Activated CD4-positive, alpha-beta T cell treated with anti-CD3 and anti-CD28 coated beads, Interleukin-2, Interleukin-6, amounts not matched to agents 100 ng/mL and 50 ng/mL, durations not matched to agents 16 hours and 8 hours (primary cell): ENCODE measurements at places on chromosomes 5 and 9.

DNA sequence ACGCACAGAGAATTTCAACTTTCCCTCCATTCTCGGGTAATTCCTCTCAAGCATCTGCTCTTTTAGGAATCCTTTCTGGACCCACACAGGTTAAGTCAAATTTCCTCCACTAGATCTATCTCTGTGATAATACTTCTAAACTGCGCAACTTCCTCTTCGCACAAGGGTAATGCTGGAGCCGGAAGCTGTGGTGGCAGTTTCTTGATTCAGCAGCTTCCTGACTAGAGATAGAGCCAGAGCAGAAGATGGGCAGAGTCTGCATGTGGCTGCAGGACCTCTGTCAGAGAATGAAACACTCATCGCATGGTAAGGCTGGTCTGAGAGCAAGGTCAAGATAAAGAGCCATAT is 11.1 kb upstream of the CDC42SE2 start:
- DNase-seq = peak; percentile 92

- no peak for DNase-seq
Observed at GRCh38 chr9:73719660-73720059, 568.0 kb downstream of the ANXA1 start.

DNA sequence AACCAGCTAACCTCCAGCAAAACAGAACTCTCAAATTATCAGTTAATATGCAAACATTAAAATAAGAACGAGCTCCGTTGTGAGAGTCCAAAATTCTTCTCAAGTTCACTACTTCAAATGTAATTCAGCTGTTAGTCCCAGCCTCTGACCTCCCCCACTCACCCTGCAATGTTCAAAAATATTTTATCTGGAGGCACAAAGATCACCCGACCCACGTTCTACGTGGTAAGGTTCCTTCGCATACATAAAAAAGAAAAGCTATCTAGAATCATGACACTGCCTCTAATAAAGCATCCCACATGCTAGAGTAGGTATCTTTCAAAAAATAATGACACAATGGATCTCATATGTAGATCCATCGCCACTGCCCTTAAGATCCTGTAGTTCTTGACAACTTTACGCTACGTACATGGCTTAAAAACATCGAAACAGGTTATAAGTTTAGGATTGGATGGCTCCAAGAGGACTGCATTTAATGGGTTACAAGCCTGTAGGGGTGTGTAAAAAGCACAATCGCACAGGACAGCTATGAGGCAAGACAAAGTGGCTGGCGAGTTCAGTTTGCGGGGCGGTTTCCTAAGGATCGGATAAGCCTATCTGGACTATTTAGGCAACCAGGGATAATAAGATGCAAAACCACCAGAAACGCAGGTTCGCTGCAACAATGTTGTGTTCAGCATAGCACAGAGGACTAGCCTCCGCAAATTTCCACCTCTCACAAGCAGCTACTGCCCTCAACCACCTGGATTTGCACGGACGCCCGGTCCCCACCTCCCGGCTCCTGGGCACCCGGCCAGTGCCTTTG is 969 bp downstream of the CLK4 start:
- DNase-seq = peak; percentile 25

DNA sequence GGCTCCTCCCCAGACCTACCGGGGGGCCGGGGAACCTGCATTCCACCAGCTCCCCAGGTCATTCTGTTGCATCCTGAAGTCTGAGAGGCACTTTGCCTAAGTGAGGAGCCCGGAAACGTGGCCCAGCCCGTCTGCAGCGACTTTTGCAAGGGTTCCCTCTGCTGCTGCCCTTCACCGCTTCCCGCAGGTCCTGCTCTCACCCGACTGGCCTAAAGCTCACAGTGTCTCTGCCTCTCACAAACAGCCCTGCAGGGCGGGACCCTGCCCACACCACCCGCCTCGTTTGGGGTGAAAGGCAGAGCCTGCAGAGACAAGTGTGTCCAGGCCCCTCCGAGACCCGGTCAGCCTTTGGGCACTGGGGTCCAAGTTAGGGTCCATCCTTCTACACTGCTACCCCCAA is 9.5 kb upstream of the WDR5 start:
- DNase-seq = no peak

GRCh38 chr5:143164557-143164956 is 238.9 kb downstream of the NR3C1 start:
- no peak for DNase-seq

- no peak for DNase-seq
Observed at GRCh38 chr9:89658931-89659330, 54.1 kb downstream of the GADD45G start.

GRCh38 chr9:2461892-2462291 is 159.7 kb upstream of the VLDLR start:
- no peak for DNase-seq

DNA sequence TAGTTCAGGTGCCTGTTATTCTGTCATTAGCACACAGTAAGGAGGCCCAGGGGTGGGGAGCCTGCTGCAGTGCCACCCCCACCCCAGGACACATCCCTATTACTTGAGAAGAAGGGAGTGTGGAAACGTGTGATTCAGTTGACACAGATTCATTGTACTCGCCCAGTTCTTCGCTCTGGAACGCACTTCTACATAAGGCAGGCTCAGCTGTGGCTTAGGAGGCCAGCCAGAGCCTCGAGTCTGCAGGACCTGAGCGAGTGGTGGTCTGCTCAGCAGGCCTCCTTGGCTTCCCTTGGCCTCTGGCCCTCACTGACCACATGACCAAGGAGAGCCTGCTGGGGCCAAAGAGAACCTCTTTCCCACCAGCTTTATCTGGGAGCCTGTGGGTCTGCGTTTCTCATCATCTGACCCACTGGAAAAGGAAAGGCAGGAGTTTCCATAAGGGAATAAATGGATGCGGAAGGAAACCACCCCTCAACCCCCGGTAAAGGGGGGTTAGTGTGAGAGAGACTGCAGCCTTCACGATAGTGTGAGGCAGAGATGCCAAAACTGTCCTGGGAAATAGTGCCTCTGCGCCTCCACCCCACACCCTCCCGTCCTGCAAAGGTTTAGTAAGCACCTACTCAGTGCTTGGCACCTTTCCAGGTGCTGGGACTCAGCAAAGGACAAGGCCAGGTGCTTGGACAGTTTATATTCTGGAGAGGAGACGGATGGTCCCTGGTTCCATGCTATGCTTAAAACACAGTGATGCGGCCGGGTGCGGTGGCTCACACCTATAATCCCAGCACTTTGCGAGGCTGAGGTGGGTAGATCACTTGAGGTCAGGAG is 73.7 kb downstream of the PPARGC1B start:
- no peak for DNase-seq

- peak; percentile 27 for DNase-seq
Observed at GRCh38 chr9:127390563-127390962, 6.4 kb upstream of the SLC2A8 start.

GRCh38 chr9:7342229-7342628 is 457.3 kb downstream of the DMAC1 start:
- no peak for DNase-seq

- no peak for DNase-seq
Observed at GRCh38 chr9:131545786-131546335, 538 bp downstream of the PRRT1B start.

GRCh38 chr5:63125862-63126261 is 547.2 kb downstream of the LRRC70 start:
- DNase-seq = peak; percentile 23

DNA sequence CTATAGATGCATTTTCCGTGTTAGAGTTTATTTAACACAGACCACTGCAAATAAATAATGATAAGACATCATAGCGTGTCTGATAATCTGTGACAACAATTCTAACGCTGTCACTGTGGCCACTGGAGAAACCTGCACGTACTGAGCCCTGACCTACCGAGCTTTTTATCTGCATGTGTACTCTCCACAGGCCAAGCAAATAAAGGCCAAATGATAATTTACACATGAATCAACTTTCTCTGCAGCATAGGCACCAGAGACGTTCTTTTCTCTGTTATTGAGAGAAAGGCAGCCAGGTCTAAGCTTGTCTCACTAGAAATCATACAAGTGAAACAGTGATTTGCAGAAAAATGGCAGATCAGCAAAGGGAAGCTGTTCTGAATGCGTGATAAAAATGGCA is 75.8 kb downstream of the POU5F2 start:
- DNase-seq = no peak

GRCh38 chr9:123175854-123176629 is 92.3 kb downstream of the STRBP start:
- no peak for DNase-seq

- peak; percentile 7 for DNase-seq
Observed at GRCh38 chr9:107208121-107208520, 75.0 kb upstream of the RAD23B start.

DNA sequence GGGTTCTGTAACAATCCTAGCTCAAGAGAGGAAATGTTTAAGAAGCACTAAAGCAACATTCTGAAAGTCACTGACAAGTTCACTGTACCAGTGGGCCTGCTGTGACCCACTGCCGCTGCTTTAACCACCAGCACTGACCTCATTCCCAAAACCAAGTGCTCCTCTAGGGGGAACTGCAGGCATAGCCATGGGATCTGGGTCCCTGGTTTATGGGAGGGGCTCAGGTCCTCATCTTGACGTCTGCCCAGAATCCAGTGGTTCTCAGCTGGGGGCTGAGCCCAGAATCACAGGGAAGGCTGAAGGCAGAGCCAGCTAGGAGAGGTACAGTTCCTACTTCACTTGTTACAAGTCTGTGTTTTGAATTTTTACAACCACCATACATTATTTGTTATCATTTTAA is 36.1 kb upstream of the SLC2A8 start:
- DNase-seq = no peak

- DNase-seq = no peak
Observed at GRCh38 chr9:127588740-127589506, 23.2 kb upstream of the STXBP1 start.

GRCh38 chr5:103336941-103337340 is 78.4 kb downstream of the MACIR start:
- no peak for DNase-seq

- DNase-seq = no peak
Observed at GRCh38 chr9:93824386-93825294, 130.5 kb downstream of the BARX1 start.

DNA sequence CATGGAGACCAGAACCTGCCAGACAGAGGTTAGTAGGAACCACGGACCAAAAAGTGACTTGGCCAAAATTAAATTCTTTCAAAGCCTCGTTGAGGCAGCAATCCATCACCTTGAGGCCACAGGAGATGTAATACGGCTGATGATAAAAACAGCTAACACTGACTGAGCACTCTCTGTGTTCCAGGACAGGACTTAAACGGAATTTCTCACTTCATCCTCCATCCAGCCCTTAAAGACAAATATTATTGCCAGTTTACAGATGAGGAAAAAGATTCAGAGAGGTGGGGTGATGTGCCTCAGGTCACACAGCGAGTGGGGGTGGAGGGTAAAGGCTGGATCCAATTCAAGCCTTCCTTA is 25.1 kb downstream of the STK10 start:
- no peak for DNase-seq

DNA sequence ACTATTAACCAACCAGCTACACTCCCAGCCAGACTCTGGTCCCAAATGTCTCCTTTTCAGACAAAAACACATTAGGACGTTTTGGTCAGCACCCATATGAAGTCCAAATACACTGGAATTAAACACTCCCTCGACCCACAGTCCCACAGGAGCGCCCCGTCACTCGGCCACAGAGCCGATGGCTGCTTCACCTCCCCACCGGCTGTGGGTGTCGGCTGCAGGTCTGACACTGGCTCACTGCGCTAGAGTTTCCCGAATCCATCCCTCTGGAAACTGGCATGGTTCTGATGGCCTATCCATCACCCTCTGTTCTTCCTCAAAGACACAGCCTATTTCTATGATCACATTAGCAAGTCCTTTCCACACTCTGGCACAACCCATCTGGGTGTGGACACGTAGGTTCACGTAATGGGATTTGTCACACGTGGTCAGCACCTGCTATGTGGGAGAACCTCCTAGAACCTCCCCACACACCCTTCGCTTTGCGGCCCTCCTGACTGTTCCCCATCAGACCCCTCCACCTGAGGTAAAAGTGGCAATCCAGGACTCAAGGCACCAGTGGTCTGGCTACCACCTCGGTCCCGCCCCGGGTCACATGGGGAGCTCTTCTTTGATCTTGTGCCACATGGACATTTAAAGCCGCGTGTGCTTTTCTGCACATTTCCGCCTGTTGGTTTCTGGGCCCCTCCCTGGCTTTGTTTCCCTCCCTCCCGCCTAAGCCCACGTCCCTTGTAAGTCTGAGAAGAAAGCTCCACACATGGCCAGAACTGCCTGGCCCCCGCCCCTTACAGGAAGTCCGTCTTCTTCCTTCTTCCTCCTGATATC is 131.1 kb upstream of the PHYKPL start:
- DNase-seq = no peak

DNA sequence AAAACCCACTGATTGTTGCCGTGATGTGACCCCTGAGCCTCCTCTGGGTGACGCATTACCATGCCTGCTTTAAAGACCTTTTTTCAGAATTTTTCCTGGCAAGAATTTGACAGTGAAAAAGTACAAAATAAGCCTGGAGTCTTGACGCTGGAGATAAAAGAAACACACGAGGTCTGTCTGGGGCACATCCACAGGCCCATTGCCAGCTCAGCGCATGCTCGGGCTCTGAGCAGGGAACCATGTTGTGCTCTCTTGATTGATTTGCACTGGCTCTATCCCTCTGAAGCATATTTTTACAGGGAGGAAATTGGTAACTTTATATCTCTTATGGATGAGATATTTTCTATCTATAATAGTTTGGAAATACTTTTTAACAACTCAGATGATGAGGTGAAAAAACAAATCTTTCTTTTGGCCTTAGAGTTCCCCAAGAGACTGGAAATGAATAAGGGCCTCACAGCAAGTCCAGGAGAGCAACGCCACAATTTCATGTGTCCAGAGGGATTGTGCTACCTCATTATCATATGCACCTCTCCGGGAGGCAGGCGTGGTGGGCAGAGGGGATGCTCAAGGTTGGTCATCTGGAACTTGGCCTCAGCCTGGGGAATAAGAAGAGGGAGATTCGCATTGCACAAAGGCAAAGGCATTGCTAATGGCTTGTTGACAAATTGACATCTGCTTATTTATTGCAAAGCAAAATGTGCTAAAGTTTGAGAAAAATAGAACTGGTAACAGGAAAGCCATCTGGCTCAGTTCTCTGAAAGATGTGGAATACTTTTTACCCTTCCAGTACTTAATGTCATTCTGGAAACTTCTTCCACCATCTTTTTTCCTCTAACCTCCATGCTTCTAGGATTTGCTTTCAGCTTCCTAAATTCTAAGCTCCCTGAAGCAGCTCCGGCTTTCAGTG is 183.8 kb downstream of the PJA2 start:
- DNase-seq = no peak

GRCh38 chr9:78239506-78239905 is 3.6 kb downstream of the CEP78 start:
- DNase-seq = no peak

- DNase-seq = no peak
Observed at GRCh38 chr5:74502479-74502950, 138.0 kb downstream of the ENC1 start.

GRCh38 chr5:78829811-78830527 is 155.1 kb downstream of the ARSB start:
- no peak for DNase-seq
